ENCODE measurements at places on chromosomes 12 and 14.

GRCh38 chr12:31524791-31525495 is 66.0 kb downstream of the DENND5B start:
- peaks cover 23% of the 10 kb centered on the region for H3K27me3 ChIP-seq
- H3K36me3 ChIP-seq: peaks cover 3% of the 10 kb centered on the region
- DNase-seq: no peak
- H3K4me1 ChIP-seq: no peaks in the 10 kb centered on the region
- H3K27ac ChIP-seq: no peak overlapping the region

DNA sequence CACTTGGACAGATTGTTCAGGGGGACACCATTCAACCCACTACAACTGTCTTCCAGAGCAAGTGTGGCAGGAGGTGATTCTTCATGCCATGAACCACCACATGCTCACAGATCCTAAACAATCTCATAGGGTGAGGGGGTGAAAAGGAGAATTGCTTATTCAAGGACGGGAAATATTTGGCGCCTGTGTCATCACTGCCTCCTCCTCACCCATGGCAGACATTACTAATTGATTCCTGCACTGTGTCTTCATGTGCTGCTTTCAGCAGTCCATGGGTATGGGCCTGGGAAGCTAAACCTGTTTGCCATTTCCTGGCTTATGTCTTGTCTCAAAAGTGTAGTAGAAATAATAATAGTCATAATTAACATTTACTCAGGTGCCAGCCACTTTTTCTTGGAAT is 31.3 kb downstream of the MMAB start:
- H3K27me3 ChIP-seq: peaks cover 6% of the 10 kb centered on the region
- no peaks in the 10 kb centered on the region for H3K36me3 ChIP-seq
- no peak overlapping the region for H3K27ac ChIP-seq
- H3K4me1 ChIP-seq: peaks cover 15% of the 10 kb centered on the region
- no peak overlapping the region for H3K4me3 ChIP-seq
- no peak for DNase-seq

- H3K4me1 ChIP-seq: peaks cover 4% of the 10 kb centered on the region
- H3K27ac ChIP-seq: peak overlapping the region; percentile 22
- peaks cover 2% of the 10 kb centered on the region for H3K36me3 ChIP-seq
- no peak for DNase-seq
Observed at GRCh38 chr12:13204428-13204827, 7.9 kb downstream of the EMP1 start.

DNA sequence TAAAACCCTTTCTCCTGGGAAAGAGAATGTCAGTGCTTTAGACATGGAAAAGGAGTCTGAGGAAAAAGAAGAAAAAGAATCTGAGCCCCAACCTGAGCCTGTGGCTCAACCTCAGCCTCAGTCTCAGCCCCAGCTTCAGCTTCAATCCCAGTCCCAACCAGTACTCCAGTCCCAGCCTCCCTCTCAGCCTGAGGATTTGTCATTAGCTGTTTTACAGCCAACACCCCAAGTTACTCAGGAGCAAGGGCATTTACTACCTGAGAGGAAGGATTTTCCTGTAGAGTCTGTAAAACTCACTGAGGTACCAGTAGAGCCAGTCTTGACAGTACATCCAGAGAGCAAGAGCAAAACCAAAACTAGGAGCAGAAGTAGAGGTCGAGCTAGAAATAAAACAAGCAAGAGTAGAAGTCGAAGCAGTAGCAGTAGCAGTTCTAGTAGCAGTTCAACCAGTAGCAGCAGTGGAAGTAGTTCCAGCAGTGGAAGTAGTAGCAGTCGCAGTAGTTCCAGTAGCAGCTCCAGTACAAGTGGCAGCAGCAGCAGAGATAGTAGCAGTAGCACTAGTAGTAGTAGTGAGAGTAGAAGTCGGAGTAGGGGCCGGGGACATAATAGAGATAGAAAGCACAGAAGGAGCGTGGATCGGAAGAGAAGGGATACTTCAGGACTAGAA is 6.1 kb downstream of the PNN start:
- no peaks in the 10 kb centered on the region for H3K27me3 ChIP-seq
- no peak for DNase-seq
- peaks cover 22% of the 10 kb centered on the region for H3K4me1 ChIP-seq

DNA sequence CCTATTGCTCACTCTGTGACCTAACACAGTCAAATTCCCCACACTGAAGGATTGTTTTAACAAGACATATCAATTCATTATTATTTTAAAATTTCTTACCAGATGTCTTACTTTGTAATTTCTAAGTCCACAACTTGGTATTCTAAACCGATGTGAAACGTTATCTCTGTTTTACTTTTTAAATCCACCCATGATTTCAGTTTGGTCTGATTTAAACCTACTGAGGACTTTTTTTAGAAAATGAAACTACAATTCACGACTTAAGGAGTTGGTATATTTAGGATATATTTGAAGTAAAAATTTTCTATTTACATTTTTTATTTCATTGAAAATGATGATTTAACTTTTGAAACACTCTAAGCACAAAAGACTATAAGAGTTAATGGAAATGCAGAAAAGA is 35.1 kb upstream of the GRIP1 start:
- H3K4me1 ChIP-seq: peaks cover 8% of the 10 kb centered on the region
- no peaks in the 10 kb centered on the region for H3K27me3 ChIP-seq
- H3K36me3 ChIP-seq: no peaks in the 10 kb centered on the region
- peak overlapping the region; percentile 5 for H3K4me3 ChIP-seq
- H3K27ac ChIP-seq: peak overlapping the region; percentile 4

Measured in effector memory CD8-positive, alpha-beta T cell (primary cell).